Stimulated activated CD4-positive, alpha-beta T cell treated with anti-CD3 and anti-CD28 coated beads, TNF-alpha, amount 100 ng/mL, for 4 hours (primary cell): ENCODE measurements at places on chromosomes 12 and 14.

- no peak for DNase-seq
These were observed 99.2 kb downstream of the EML1 start for GRCh38 chr14:99892406-99892805.

- DNase-seq, result no peak
These were observed 745 bp downstream of the TRHDE start for GRCh38 chr12:72272731-72273498.

- DNase-seq, result no peak
These were observed 136.6 kb upstream of the OVCH1 start for GRCh38 chr12:29634057-29634456.

- no peak for DNase-seq
These were observed 487 bp upstream of the NRDE2 start for GRCh38 chr14:90332271-90332584.

DNA sequence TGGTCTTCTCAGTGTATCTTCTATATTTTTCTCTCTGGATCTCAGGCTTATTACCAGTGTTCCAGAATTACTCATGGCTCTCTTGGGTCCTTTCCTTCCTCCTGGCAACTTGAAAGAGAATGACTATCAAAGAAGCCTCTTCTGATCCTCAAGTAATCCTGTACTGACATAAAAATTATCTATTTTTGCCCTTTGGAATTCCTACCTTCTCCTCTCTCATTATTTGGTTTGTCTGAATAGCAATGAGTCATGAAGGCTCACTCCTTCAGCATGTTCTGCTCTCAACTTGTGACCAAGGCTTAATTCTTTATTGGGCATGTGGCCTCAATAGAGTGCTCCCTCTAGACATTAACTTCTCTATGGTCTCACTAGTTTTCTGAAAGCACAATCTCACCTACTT is 553.6 kb upstream of the ATP2B1 start:
- DNase-seq, result no peak

GRCh38 chr14:89408907-89409700 is 7.9 kb downstream of the FOXN3 start:
- no peak for DNase-seq

GRCh38 chr12:98211909-98212695 is 303.3 kb upstream of the TMPO start:
- no peak for DNase-seq

DNA sequence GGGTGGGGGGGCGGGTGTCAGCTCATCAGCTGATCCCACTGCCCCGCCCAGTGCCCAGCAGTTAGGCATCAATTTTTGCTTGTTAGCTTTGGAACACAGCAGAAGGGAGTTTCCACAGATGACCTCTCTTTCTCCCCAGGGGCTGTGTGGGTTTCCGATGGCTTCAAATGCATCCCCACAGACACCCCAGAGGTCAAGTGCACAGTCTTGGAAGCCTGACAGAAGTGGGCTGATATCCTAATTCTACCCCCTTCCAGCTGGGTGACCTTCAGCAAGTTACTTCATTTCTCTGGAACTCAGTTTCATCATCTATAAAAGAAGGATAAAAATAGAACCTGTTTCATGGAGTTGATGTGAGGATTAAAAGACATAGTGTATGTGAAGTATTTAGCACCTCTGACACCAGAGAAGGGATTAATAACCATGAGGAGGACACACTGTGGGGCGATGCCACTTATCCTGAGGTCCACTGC is 22.0 kb downstream of the TTC9 start:
- no peak for DNase-seq

GRCh38 chr12:81468206-81468605 is 290.9 kb downstream of the PPFIA2 start:
- no peak for DNase-seq

- DNase-seq, result no peak
These were observed 191.2 kb upstream of the PLXNC1 start for GRCh38 chr12:93957168-93957567.

DNA sequence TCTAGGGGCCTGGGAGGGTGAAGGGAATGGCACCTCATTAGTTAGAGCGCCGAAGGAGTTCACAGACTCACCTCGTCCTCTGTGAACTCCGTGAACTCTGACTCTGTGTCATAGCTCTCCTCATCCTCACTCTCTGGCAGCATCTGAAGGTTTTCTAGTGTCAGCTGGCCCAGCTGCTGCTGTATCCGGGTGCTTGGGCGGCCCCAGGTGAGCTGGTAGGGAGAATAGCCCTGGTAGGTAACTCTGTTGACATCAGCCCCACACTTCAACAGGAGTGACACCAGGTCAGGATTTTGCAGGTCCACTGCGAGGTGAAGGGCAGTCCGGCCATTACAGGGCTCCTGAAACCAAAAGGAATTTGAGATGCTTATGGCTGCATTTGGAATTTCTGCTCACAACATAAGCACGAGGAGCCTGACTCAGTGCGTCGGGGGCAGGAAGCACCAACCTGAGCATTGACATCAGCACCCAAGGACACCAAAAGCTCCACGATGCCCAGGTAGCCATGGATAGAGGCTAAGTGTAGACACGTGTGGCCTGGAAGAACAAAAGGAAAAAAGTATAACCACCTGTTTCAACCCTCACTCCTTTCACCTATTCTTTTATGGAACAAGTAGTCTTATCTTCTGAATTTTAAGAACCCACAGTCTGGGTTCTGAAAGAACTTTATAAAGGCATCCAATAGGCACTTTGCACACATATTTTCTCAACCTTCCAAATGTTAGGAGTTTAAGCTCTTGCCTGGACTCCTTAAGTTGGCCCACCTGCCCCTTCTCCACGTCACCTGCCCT is 2.0 kb downstream of the NFKBIA start:
- DNase-seq, result no peak

DNA sequence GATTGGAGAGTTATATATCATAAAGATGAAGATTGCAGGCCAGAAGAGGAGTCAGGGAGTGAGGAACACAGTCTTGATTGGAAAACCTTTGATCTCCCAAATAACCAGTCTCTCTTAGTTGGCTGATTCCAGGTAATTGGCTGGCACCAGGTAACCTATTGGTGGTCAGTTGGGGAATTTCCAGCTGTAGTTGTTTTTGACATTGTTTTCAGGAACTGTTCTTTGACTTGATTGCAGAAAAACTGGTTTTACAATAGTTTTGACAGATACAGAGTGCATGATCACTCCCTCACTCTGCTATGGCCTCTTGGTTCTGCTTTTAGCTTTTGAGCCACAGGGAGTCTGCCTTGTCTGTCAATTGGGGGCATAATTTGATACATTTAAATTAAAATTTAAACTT is 71.6 kb downstream of the ZNF641 start:
- DNase-seq, result no peak

GRCh38 chr12:131058700-131059099 is 105.0 kb downstream of the ADGRD1 start:
- DNase-seq, result no peak

DNA sequence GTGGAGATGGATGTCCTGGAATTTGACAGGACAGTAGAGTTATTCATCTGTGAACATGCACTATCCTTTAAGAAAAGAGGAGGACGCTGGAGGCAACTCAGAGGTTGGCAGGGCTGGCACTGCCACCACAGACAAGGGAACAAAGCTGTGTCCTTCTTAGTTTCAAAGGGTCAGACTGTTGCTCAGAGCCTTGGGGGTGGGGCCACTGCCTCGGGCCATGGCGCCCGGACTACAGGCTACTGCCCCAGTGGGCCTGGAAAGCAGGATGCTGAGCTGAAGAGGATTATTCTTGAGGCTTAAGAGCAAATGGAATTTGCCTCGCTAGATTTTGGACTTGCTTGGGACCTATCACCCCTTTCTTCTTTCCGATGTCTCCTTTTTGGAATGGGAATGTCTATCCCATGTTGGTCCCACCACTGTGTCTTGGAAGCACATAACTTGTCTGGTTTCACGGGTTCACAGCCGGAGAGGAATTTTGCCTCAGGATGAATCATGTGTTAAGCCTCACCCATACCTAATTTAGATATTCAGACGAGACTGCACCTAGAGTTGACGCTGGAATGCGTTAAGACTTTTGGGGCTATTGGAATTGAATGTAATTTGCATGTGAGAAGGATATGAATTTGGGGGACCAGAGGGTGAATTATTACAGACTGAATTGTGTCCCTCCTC is 114.8 kb upstream of the RFLNA start:
- DNase-seq, result no peak
